ENCODE measurements at places on chromosomes 5 and 9.

DNA sequence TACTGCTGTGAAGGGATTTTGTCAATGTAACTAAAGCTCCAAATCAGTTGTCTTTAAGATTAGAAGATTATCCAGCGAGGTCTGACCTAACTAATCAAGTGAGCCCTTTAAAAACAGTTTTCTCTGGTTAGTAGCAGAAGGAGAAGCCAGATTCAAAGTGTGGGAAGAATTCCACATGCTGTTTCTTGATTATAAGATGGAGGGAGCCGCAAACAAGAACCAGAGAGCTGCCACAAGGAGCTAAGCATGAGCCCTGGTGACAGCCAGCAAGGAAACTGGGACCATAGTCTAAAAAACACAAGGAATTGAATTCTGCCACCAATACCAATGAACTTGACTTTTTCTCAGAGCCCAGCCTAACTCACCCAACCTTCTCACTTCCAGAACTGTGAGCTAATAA, 37.0 kb upstream of the OR2S2 start:
- DNase-seq = no peak

GRCh38 chr5:154642499-154643245, 112.5 kb upstream of the LARP1 start:
- DNase-seq = peak; percentile 35

- DNase-seq = peak; percentile 94
Measured at GRCh38 chr9:3125602-3126405, 281.9 kb upstream of the PUM3 start.

GRCh38 chr9:107548298-107549142, 59.0 kb upstream of the KLF4 start:
- peak; percentile 97 for DNase-seq

- DNase-seq = no peak
Measured at GRCh38 chr5:85538362-85538761, 1079.4 kb upstream of the COX7C start.

DNA sequence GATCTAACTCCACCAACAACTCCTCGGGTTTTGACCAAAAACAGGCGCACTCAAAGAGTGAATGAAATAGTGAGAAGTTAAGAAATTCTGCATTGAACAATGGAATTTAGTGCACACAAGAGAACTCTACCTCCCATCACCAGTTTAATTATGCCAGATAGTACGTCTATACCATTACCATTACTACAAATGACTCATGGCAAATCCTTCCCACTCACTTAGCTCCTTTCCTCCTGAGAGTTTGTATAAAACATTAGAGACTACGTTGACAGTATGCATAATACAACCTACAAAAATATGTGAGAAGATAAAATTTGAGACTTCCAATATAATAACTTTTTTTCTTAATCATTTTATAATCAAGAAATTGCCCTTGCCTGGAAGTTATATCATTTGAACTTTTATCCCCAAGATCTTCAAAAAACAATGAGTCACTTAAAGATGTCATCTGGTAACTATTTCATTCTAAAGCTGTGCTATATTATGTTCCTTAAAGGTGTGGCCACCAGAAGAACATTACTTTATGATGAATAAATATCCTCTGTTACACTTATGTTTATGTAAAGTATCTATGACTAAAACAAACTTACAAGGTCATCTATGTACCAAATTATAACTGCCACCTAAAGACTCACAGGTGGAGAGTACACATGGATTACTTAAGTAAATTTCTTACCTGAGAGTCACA, 297.9 kb upstream of the PTGER4 start:
- no peak for DNase-seq

- DNase-seq = no peak
Measured at GRCh38 chr5:174916227-174916626, 191.8 kb downstream of the MSX2 start.

- no peak for DNase-seq
Measured at GRCh38 chr9:95315108-95315746, 2.3 kb downstream of the FANCC start.

- DNase-seq = no peak
Measured at GRCh38 chr9:114483499-114483898, 21.8 kb downstream of the WHRN start.

DNA sequence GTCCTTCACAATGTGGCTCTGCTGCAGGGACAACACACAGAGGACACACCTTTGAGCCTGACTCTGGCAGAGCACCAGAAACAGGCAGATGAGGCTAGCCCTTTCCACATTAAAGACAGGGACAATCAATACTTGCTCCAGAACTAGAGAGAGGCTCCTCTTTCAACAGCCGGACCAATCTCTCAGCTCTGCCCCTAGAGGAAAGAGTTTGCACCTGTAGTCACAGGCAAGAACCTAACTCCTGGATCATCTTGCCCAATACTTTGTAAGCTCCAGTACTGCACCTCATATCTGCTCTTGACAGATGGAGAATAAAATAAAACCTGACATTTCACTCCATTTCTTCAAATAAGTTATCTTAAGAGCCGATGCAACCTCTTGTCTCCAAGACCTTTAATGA, 52.1 kb downstream of the EPB41L4A start:
- DNase-seq = no peak

DNA sequence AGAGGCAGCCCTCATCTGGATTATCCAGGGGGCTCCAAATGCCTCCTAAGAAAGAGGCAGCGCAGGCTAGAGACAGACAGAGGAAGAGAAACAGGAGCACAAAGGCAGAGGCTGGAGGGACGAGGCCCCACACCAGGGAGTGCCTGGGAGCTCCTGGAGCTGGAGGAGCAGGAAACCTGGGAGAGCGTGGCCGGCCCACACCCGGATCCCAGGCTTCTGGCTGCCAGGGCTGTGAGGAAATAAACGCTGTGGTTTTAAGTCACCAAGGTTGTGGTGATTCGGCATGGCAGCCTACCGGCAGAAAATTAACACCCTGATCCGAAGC, 165.5 kb downstream of the OLFM1 start:
- no peak for DNase-seq

- peak; percentile 85 for DNase-seq
Measured at GRCh38 chr5:36724467-36725332, 118.3 kb downstream of the SLC1A3 start.

DNA sequence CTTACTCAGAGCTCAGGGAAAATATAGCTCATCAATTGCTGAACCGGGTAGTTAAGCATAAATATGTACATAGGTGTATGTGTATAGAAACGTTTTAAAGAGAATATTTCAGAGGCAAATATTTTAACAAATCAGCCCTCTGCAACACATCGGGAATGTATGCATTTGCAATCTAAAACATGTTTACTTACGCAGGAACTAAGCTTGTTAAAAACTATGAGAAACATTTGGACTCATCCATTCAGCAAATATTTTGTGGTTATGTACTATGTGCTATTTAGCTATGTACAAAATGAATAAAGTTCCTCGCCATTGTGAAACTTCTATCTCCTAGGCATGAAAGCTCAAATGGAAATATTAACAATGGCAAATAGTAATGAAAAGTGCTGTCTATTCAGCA, 469.9 kb downstream of the ARHGEF28 start:
- DNase-seq = no peak

- DNase-seq = no peak
Measured at GRCh38 chr5:181088289-181088688, 42.7 kb downstream of the OR2V1 start.

- DNase-seq = peak; percentile 25
Measured at GRCh38 chr5:76715486-76715735, 515 bp upstream of the F2R start.

- DNase-seq = no peak
Measured at GRCh38 chr9:2725898-2726649, 8.8 kb downstream of the KCNV2 start.

DNA sequence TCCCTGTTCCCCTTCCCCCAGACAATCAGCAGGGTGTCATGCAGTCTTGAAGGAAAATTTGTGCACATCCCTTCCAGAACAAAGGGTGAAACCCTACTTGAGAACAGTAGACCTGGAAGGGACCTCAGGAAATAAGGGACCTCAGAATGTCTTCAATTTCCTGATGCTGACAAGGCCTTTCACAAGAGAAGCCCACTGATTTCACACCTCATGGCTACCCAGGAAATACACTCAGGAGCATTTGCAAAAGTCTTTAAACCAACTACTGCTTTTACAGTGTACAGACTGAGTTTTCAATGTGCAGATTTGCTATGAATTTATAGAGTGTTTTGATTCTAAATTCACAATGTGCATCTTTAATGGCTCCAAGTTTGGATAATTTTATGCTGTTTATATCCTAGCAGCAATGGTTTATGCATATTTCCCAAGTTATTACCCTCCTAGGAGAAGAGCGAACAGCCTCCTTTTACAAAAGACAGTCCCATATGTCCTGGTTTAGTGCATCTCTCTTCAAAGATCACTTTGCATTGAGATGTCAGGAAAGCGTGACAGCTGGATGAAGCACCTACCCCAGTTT, 74.8 kb downstream of the GALNT10 start:
- no peak for DNase-seq

- peak; percentile 15 for DNase-seq
Measured at GRCh38 chr9:129491487-129491855, 129.4 kb downstream of the C9orf50 start.

GRCh38 chr5:2727550-2727949, 23.9 kb downstream of the IRX2 start:
- no peak for DNase-seq

DNA sequence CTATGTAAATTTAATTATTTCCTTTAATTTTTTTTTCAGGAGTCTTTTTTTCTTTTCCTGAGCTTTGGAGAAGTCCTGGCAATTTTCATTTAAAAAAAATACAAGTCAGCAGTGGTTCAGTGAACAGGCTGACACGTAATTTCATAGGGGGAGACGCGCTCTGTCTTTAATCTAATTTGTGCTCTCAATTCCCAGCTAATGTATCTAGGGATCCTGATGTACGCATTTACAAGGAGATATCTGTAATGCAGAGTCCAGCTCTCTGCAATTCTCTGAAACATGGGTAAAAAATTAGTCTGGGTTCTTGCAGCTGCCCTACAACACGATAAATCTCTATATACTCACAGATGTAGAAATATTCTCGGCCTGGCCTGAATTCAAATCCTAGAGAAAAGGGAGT, 243.9 kb downstream of the EFNA5 start:
- DNase-seq = no peak

DNA sequence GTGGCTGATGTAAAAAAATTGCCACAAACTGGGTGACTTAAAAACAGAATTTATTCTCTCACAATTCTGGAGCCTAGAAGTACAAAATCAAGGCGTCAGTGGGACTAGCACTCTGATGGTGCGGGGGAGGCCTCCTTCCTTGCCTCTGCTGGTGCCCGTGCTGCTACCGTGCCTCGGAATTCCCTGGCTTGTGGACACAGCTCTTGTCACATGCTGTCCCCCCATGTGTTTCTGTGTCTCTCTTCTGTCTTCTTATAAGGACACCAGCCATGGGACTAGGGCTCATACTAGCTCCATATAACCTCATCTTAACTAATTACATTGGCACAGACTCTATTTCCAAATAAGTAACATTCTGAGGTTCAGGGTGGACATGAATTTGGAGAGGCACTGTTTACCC, 242.3 kb upstream of the IRX2 start:
- DNase-seq = no peak

DNA sequence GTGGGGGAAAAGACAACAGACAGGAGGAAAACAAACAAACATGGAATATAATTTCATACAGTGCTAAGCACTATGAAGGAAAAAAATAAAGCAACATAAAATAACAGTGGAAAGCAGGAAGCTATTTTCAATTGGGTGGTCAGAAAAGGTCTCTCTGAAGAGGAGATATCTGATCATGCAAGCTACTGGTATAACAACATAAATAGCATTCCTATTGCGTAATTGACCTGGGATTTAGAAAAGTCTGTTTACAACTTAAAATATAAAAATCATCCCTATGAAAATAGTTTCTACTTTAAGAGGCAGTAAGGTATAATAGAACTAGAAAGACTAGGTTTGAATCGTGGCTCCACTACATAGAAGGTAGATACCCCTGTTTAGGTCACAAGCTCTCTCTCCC, 61.4 kb downstream of the FBXW11 start:
- no peak for DNase-seq

GRCh38 chr9:114522286-114522685, 17.0 kb upstream of the WHRN start:
- no peak for DNase-seq

DNA sequence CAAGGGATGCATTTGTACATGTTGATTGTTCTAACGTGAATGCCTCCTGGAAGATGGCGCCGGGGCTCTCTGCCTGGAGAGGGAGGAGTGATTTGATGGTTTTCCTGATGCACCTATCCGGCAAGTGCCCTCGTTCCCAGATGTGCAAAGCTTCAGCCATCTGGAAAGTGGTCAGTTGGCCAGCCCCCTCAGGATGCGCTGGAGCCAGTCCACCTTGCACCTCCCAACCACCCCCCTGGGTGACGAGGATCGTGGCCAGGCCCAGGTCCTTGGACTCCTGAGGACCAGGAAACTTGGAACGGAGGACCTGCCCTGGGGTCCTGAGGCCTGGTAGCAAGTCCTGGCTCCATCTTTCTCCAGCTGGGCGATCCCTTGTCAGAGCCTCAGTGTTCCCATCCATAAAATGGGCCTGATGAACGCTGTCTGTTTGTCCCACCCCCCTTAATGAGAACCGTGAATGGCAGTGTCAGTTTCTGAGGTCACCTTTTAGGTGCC, 23.6 kb upstream of the RNU6ATAC start:
- no peak for DNase-seq

- DNase-seq = no peak
Measured at GRCh38 chr5:80238097-80238496, 17.8 kb downstream of the SERINC5 start.

Data from inflammatory macrophage treated with lipopolysaccharide for 4 hours (primary cell).